Stimulated activated memory B cell treated with anti-CD40 and anti-IgM and Interleukin-4, amounts not matched to agents 10 μg/mL and 1 μg/mL and 100 μg/mL, for 72 hours (primary cell): ENCODE measurements at places on chromosomes 12 and 14.

- no peak for ATAC-seq
Measured at GRCh38 chr12:1212526-1212925, 221.5 kb downstream of the ERC1 start.

DNA sequence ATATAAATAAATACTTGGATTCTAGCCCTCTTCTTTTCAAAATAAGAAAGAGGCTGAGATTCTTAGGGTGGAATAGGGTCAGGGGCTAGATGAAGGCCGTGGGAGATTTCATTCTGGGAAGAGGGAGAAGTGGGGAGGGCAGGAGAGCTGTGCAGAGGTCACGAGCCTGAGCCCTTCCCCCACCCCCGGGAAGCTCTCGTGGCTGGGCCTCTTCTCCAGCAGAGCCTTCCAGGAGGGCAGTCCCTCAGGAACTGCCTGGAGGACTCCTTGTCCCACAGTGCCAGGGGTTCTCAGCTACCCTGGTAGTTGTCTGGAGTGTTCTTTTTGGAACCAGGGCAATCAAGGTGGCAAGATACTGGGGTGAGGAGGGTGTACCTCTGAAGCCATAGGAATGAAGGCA lies 94.0 kb downstream of the ESR2 start:
- no peak for ATAC-seq

- ATAC-seq = no peak
Measured at GRCh38 chr12:96701856-96702255, 205.2 kb upstream of the NEDD1 start.

- no peak for ATAC-seq
Measured at GRCh38 chr12:104133866-104134265, 4.1 kb downstream of the NFYB start.

DNA sequence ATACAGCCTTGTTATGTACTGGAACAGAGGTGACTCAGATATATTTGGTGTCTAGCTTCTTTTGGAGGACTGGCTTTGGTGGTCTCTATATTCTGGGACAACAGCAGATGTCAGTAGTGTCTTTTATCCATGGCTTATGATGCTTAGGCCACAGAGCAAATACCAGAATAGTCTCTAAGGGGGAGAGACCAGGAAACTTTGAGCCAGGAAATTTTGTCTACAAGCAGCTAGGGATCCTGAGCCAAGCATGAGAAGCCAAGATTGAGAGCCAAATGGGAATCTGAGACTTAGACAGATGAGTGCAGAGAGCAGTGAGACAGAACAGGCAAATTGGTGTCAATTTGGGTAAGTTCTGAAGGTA lies 28.4 kb upstream of the PTPRR start:
- no peak for ATAC-seq

DNA sequence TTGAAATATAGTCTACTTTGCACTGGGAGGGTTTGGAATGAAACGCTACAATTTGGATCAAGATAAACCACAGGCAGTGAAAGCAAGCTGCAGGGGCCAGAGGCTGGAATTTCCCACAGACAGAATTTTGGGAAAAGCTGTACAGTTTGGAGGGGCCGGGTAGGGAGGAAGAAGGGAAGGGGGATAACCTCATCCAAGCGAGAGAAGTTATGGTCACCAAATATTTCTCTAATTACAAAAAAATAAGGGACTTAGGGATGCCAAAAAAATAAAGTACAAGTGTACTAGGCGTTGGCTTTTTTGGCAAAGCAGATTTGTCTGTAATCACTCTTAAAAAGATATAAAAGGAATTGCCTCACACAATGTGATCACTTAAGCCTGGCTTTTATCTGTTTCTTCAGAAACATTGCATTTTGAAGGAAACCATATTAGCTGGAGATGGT lies 31.2 kb upstream of the ADGRD1 start:
- no peak for ATAC-seq

- ATAC-seq = no peak
Measured at GRCh38 chr12:119808441-119808840, 68.7 kb downstream of the CIT start.

- no peak for ATAC-seq
Measured at GRCh38 chr14:78182722-78183121, 12.5 kb downstream of the NRXN3 start.

DNA sequence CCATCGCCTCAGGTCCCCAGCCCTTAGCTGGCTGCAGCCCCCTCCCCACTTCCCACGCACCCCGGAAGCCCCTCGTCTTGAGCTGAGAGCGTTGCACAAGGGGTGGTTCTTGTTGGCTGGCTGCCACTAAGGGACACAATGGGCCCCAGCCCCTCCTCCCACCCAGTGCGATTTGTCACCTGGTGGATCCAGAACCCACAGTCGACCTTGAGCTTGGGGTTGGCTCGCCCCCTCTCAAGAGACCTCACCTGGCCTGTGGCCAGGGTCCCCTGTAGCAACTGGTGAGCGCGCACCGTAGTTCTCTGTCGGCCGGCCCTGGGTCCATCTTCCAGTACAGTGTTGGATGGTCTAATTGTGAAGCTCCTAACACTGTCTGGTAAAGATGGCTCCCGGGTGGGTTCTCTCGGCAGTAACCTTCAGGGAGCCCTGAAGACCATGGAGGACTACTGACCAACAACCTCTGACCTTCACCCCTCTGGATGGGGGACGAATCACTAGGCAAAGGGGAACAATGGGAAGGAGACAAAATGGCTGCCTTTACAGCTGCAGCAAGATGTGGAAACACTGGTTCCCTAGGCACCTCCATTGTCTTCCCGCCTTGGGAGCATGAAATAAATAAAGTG lies 6.6 kb downstream of the PHB2 start:
- no peak for ATAC-seq

- ATAC-seq = no peak
Measured at GRCh38 chr14:71175491-71175890, 268.2 kb downstream of the PCNX1 start.

DNA sequence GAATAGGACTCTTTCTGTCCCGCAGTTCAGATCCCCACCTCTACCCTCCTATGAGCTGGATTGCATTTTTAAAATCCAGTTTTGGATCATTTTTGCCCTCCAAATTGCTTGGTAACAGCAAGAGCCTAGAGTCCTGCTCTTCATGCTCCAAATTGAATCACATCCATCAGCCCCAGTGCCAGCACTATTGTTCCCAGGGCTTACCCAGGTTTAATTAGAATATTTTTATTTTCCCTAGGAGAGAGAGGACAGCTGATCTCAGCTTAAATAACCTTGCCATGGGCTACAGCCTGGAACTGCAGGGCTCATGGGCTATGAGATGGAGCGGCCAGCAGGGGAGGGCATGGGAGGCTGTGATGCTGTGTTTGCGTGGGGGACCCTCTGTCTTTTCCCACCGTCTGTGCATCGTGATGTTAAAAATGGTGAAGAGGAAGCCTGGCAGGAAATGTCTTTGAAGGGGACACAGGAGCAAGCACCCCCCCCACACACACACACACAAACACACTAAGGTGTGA lies 59.4 kb upstream of the WSCD2 start:
- ATAC-seq = no peak

GRCh38 chr12:7857971-7858370 lies 14.7 kb downstream of the SLC2A14 start:
- no peak for ATAC-seq
